Activated T-helper 1 cell treated with anti-CD3 and anti-CD28 coated beads, Interleukin-2, amount 50 U/mL, for 16 hours (primary cell): ENCODE measurements at places on chromosomes 12 and 14.

DNA sequence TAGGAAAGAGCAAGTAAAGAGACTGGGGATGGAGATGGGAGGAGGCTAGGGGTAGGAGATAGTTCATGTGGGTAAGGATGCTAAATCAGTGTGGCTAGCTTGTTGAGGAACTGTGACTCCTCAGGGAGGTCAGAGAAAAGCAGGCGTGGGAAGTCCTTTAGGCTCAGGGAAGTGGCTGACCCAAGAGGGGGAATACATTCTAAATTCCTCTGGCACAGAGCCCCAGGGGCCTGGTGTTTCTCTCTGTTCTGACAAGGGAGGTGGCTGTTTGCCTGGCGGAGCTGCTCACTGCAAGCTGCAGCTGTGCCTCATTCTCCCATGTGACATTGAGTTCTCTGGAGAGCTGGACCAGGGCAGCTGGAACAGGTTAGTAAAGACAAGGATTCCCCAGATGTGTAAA, 152.2 kb upstream of the SLC38A2 start:
- DNase-seq = no peak

GRCh38 chr12:131046813-131047788, 93.4 kb downstream of the ADGRD1 start:
- no peak for DNase-seq

GRCh38 chr12:24977711-24978110, 28.8 kb upstream of the BCAT1 start:
- no peak for DNase-seq

DNA sequence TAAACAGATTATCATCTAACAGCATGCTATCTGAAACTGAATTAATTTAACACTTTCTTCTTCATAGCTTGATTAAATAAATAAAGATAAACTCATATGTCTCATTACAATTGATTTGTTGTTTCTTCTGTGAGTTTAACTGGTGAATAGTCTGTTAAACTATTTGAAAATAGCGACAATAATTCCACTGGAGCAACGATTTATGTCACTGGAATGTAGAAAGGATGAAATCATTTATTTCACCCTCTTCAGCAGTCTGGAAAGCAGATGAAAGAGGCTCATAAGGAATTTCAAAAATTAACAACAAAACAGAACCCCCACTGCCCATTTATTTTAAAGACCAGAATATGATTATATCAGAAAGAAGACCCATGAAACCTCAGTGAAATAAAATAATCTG, 1165.1 kb upstream of the USP15 start:
- no peak for DNase-seq

- DNase-seq = no peak
Measured at GRCh38 chr12:108806346-108806745, 51.0 kb downstream of the SSH1 start.

GRCh38 chr14:56247495-56248200, 129.4 kb downstream of the PELI2 start:
- no peak for DNase-seq

DNA sequence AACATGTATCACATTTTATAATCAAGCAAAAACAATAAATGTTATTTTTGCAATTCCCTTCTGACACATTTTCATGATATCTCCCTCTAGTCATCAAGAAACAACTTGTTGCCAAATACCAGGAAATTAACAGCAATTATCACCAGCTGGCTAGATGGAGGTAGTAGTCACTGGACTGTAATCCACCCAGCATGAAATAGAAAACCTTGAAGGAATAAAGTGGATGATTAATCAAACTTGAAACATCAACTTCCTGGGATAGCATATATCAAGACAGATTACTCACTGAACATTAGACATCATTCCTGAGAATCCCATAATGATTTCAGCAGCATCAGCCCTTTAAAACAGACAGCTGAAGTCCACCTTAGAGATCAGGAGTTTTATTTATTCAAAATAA, 259.0 kb downstream of the CCDC59 start:
- no peak for DNase-seq

DNA sequence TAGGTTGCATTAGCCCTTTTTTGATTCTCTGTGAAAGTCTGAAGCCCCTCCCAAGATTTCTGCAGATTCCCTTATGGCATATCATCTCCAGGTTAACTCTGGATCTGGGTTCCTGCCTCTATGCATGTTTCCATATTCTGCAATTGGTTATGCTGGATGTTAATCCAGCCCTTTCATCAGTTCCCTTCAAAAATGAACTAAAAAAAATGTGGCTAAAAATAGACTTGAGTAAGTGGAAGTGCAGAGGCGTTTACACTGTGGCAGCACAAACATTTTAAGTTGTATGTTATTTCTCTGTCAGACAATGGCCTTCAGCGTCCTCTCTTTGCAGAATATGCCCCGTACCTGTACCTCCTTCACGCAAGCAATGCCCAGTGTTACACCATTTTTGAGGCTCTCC, 11.4 kb downstream of the MGST1 start:
- no peak for DNase-seq

DNA sequence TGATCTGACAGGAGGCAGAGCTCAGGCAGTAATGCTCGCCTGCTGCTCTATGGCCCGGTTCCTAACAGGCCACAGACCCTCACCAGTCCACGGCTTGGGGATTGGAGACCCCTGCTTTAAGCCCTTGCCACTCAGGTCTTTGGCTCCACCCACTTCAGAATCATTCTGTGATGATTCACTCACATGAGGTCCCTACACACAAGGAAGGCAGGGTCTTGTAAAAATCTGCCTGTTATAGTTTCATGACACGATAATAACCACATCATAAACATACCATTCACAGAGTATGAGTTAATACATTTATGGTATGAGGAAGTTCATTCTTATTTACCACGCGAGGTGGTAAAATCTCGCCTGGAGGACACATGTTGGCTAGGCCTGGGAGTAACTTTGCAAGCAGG, 29.0 kb upstream of the MAX start:
- no peak for DNase-seq

DNA sequence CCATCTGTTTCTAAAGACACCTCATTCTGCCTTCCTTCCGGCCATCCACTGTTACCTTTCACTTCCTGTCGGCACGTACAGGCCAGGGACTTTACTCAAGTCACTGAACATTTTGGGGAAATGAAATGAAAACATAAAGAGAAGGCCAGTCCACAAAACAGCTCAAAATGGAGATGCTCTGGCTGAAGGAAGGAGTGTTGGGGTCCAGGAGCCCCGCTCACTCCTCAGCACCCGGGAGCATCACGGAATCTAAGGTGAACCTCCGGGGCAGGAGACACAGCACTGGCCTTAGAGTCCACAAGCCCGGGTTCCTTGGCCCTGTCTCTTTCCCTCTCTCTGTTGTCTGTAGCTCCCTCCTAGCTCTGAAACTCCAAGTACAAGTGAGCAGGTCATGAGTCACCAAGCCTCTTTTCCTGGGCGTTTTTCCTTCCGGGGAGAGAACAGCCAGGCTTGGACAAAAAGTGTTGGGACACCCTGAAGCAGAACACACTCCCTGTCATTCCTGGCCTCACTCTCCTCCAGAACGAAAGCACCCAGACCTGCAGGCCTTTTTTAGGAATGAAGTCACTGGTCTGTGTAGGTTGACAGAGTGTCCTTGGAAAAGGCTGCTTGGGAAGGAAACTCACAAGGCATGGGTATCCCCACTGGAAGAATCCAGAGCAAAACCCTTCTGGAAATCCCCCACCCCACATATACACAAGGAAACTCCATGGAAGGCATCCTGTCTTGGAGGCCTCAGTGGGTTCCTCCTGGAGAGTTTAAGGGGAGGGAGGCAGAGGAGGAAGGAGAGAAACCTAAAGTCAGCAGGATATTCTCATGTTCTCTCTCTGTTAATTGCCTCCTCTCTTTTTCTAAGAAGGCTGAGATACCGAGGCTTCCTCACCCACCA, 245.3 kb downstream of the ZFP36L1 start:
- no peak for DNase-seq

GRCh38 chr12:52630008-52630500, 11.7 kb upstream of the KRT73 start:
- no peak for DNase-seq

DNA sequence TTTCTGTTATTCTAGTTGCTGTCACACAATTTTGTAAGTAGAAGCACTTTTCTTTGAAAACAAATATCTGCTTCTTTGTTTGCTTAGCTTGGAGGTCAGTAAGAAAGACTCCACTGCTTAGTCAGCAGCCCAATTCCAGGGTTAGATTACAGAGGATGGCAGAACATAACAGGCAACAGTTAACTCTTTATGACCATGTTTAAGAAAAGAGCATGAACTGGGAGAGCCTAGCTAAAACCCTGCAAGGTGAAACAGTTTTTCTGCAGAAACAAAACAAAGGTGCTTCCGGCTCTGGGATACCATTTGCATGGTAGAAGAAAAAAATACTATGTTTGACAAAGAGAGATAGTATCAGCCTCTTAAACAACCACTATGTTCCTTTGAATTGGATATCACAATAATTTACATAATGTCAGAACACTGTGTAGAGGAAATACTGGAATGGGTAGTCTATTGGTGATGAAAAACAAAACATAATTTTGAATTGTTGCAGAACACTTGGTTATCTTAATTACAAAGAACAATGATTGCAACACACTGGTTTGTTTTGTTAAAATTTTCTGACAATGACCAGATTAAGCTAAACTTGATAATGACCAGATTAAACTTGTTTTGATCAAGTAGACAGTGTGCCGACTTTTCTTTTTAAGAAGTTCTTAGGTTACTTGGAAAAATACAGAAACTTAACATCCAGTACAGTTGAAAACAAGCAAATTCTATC, 22.4 kb upstream of the PPM1H start:
- no peak for DNase-seq

GRCh38 chr12:131061041-131061806, 107.5 kb downstream of the ADGRD1 start:
- no peak for DNase-seq

DNA sequence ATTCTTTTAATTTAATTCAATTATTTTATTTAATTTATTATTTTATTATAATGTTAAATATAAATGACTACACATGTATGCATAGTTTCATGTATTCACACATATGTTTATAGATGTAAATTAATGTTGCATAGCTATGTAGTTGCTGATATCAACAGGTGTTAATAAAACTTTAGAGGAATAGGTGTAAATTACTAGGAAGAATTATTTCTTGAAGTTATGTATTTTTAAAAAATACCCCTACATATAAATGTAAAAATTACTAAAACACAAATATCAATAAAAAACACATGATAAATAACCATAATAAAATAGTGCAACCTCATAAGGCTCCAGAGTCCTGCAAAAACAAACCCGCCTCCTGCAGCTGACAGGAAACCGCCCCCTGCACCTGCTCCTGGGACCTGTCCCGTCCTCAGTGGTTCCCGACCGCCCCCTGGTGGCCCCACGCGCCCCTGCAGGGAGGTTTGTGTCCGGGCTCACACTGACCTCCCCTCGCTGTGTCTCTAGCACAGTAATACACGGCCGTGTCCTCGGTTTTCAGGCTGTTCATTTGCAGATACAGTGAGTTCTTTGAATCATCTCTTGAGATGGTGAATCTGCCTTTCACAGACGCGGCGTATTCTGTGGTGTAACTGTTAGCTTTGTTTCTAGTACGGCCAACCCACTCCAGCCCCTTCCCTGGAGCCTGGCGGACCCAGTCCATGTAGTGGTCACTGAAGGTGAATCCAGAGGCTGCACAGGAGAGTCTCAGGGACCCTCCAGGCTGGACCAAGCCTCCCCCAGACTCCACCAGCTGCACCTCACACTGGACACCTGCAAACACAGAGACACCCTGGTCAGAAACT, 1264.0 kb downstream of the TMEM121 start:
- peak; percentile 48 for DNase-seq

DNA sequence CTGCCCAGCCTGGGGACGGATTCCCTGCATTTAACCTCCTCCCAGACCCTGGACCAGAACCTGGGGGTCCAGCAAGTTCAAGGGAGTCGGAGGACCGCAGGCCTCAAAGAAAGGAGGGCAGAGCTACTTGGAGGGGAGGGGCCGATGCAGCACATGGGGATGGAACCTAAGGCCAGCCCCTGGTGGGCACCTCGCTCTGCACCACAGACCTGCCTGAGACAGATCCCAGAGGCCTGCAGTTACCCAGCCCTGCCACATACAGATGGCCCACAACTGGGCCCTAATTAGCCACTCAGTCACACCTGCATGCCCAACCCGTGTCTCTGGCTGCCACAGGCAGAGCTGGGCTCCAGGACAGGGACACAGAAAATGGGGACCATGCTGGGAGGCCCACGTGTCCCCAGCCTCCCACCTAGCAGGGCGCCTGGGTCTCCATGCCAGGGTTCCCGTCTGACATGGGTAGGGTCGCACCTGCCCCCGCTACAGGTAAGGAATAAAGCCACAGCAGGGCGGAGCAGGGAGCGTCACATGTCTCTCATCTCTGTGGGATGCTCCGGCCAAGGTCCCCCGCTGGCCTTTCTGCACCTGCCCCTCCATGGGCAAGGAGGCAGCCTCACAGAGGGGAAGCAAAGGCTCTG, 16.7 kb downstream of the AKT1 start:
- no peak for DNase-seq

- no peak for DNase-seq
Measured at GRCh38 chr12:104136577-104136976, 1.4 kb downstream of the NFYB start.

GRCh38 chr14:67776653-67777322, 39.6 kb downstream of the ZFYVE26 start:
- no peak for DNase-seq

DNA sequence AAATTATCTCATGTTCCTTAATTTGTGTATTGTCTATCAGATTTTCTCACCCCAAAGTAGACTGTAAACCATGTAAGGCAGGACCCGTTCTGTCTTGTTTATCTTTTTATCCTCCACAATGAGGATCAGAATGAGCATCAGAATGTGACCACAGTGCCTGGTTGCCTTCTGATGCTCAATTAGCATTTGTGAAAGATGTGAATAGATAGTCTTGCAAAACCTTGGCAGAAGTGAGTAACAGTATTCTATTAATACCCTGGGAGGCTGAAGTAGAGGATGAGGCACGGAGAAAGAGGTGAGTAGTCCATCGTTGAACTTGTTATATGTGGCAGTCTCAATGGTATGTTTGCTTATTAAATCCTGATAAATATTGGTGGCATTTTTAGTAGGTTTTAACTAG, 781.4 kb downstream of the NRXN3 start:
- DNase-seq = no peak

DNA sequence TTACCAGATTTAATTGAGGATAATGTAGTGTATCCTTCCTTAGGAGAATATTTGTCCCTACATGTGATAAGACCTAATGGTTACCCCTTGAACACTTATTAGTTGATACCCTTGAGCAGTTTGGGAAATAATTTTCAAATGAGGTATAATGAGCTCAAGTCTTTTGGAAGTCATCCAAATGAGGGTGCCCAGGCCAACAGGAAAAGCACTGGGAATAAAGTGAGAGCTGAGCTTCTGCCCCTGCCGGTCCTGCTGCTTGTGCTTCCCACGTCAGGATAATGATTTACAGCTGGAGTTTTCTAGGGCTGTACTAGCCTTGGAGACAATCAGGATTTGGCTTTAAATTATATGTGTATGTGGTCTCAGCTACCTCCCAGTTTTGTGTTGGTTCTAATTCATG, 178.8 kb upstream of the FRMD6 start:
- no peak for DNase-seq

DNA sequence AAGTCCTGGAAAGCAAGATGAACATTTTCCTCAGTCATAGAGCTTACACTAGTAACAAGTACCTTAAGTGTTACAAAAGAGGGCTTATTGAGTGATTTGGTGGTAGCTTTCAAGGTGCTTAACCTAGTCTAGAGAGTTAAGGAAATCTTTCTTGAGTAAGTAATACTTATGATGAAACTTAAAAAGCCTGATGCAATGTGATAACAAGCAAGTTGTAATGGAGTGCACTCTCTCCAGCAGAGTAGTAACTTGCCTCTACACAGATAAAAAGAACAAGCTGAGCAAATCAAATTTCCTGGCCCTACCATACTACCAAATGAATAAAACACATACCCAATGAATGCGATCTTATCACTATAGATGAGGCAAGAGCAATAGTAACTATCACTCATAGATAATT, 639.9 kb upstream of the FBXO33 start:
- no peak for DNase-seq

GRCh38 chr14:48023881-48024280, 348.5 kb upstream of the MDGA2 start:
- no peak for DNase-seq
